ENCODE measurements at places on chromosomes 1 and 21.

DNA sequence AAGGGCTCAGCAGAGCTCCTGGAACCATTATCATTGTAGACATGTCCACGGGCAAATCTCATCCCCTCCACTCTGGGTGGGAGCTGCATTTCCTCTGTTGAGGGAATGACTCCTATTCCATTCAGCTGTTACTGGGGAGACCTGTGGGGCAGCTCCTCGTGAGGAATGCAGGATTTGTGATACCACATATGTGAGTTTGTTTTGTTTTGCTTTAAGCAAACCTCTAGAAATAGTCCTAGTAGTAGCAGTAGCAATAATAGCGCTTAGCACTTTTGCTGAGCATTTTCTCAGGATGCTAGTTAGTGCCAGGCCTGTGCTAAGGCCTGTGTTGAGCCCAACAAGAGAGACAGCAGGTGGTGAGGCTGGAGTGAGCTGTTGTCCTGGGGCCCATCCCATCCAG is 10.8 kb downstream of the OLIG1 start:
- DNase-seq = no peak

GRCh38 chr1:8345621-8346415 is 27.9 kb downstream of the SLC45A1 start:
- DNase-seq = no peak

DNA sequence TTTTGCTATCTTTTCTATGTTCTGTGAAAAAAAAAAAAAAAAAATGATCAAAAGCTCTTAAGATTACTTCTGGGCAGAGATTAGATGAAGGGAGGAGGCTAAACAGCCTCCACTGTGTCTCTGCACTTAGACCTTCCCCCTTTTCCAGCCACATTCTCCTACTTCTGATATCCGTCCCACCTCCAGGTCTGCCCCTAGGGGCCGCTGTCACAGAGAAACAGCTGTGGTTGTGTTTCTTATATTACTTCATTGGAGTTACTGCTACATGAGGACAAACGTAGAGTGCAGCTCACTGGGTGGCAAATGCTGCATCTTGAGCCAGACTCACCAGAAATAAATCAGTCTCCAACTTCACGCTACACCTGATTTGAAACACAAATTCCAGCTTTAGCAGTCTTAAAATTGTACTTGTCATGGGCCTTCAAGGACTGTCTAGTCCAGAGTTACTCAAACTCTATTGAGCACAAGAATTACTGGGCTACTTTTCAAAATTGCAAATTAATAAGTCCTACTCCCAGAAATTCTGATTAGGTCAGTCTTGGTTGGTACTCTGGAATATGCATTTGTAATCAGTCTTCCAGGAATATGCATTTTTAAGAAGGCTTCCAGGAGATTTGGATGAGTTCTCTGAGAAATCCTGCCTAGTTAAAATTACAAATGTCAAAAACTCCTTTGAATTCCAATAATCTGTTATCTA is 125.2 kb upstream of the PTBP2 start:
- peak; percentile 25 for DNase-seq

DNA sequence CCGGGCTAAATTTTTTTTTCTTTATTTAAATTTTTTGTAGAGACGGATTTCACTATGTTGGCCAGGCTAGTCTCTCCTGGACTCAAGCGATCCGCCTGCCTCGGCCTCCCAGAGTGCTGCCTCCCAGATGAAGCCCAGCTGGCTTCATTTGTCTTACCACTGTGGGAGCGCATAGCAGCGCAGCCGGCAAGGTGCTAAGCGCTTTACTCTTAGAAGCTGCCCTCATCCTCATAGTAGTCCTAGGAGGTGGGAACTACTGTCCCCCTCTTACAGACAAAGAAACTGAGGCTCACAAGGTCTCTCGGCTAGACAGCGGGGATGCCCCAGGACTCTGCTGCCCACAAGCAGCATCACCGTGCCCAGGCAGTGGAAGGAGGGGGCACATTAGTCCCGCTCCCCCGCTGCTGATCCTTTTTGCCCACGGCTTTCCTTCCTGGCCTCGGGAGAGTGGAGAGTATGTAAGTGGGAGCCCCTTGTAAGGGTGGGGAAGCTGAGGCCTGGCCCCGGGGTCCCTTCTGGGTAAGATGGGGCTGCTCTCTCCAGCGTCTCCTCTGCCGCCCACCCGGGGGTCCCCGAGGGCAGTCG is 726 bp downstream of the TMEM54 start:
- no peak for DNase-seq

DNA sequence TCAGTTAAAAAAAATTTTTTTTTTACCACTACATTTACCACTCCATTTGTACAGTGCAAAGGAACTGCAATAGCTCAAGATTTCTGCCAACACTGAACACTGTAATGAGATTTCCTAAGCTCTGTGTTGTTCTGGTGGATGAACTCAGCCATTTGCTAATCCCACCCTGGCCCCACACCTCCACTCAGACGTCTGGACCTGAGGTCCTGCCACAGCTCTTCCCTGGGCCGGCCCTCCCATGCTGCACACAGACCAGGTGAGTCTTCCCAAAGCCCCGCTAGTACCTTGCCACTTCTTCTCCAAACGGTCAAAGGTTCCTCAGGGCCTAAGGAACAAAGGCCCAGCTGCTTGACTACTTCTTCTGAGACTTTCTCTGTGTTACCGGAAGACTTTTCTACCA is 56.4 kb downstream of the SLC45A1 start:
- no peak for DNase-seq

GRCh38 chr1:88191917-88192316 is 492.2 kb upstream of the PKN2 start:
- no peak for DNase-seq

- DNase-seq = no peak
Observed at GRCh38 chr1:202365092-202365815, 16.8 kb downstream of the PPP1R12B start.

DNA sequence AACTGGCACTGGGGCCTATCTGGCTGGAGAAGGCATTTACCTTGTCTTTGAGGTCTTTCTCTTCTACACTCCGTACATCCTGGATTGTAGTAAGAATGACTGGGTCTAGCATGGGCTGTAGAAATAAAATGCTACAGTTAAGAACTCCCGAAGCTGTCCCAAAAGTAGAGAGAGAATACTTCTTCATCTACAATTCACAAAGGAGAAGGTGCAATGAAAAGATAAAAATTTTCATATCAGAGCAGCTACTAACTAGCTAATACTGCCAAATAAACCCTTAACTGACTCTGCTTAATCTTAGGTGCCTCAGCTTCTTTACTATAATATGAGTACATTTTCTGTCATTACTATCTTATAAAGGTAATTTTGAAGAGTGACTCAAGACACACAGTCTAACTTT is 55.6 kb downstream of the USP24 start:
- no peak for DNase-seq

GRCh38 chr1:211518330-211519289 is 26.6 kb upstream of the RD3 start:
- no peak for DNase-seq

DNA sequence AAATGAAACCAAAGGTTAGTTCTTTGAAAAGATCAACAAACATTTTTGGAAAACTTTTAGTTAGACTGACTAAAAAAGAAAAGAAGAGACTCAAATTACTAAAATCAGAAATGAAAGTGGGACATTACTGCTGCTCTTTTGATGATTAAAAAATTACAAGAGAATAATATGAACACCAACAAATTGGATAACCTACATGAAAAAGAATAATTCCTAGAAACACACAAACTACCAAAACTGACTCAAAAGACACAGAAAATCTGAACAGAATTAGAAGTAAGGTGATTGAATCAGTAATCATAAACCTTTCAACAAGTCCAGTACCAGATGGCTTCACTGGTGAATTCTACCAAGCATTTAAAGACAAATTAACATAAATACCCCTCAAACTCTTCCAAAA is 5.6 kb downstream of the KIFAP3 start:
- no peak for DNase-seq

DNA sequence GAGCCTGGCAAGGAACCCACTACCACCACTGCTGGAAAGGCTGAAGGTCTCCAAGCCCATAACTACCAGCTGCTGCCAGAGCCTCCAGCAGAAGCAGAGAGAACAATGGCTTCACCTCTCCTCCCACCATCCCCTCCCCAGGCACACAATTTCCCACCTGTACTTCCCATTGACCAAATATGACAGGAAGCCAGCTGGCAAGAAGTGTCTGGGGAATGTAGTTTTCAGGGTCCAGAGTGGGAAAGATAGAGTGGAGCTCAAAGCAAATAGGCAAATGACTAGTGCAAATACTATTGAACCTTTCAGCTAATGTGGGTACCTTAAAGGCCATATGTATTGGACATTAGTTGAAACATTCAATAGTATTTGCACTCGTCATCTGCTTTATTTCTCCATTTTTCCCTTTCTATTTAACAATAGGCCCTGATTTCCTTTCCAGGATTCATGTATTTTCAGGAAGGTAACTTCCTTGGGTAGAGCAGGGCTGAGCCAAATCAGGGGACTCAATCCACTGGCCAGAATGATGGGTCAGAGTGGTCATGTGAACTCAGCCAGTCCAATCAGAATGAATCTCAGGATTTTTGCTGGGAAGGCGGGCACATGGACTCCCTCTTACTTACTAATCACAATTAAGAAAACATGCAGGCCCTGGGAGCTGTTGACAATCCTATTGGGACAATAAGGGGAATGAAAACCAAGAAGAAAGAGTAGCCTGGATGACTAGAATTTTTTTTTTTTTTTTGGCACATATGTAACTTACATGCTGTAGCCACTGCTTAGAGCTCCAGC is 12.1 kb upstream of the NFYC start:
- DNase-seq = no peak

DNA sequence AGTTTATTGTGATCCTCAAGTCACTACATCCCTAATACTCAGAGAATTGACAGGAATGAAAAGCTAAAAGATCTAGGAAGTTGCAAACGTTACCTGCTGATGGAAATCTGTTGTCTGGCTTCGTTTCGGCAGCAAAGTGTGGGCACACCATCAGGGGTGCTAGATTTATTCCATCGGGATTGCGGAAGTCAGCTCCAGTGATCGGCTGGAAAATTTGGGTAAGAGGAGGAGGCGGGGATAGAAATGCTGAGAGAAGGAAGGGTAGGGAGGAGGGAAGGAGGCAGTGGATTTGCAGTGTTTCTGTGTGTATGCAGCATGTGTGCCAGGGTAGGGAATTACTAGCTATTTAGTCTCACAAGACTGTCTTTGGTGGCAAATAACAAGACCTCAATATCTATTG is at the start of gene CTSK:
Gene CTSK (minus strand): TSS at position 140 of the 400 bp plus-strand sequence. CDS start 1,455 bp downstream, outside the sequence.
- no peak for DNase-seq
